ENCODE measurements at places on chromosomes 4 and X.

- DNase-seq, result no peak
Measured at GRCh38 chr4:167177925-167178324, 56.4 kb downstream of the SPOCK3 start.

DNA sequence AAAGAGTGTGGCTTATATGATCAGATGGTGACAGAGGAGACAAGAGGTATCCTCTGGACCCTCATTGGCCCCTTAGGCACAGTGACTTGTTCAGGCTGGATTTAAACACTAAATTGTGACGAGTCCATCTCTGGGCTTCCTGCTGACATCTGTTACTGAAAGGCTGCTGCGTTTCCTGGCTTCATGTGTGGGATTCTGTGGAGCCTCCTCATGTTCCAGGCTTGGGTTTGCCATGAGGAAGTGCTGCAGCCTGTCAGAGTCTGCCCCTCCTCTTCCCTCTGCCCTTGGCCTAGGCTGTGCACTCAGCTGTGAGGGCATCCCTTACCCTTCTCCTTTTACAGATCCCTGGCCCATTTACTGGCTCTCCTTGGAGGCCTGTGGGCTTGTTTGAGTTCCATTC lies 159.1 kb upstream of the TTC29 start:
- no peak for DNase-seq

DNA sequence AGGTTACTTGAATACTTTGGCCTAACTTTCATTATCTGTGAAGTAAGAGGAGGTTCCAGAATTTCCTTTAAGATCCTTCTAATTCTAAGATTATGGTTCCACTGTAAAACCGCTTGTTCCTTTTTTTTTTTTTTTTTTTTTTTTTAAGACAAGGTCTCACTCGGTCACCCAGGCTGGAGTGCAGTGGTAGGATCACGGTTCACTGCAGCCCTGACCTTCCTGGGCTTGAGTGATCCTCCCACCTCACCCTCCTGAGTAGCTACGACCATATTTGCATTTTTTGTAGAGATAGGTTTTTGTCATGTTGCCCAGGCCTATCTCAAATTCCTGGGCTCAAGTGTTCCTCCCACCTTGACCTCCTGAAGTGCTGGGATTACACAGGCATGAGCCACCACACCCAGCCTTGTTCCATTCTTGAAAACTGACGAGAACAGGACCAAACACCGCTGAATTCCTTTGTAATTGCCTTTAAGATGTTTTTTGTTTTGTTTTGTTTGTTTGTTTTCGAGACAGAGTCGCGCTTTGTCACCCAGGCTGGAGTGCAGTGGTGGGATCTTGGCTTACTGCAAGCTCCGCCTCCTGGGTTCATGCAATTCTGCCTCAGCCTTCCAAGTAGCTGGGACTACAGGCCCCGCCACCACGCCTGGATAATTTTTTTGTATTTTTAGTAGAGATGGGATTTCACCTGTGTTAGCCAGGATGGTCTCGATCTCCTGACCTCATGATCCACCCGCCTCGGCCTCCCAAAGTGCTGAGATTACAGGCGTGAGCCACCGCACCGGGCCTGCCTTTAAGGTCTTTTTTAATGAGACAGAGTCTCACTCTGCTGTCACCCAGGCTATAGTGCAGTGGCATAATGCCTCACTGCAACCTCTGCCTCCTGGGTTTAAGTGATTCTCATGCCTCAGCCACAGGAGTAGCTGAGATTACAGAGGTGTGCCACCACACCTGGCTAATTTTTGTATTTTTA lies 6.8 kb downstream of the PDS5A start:
- no peak for DNase-seq

DNA sequence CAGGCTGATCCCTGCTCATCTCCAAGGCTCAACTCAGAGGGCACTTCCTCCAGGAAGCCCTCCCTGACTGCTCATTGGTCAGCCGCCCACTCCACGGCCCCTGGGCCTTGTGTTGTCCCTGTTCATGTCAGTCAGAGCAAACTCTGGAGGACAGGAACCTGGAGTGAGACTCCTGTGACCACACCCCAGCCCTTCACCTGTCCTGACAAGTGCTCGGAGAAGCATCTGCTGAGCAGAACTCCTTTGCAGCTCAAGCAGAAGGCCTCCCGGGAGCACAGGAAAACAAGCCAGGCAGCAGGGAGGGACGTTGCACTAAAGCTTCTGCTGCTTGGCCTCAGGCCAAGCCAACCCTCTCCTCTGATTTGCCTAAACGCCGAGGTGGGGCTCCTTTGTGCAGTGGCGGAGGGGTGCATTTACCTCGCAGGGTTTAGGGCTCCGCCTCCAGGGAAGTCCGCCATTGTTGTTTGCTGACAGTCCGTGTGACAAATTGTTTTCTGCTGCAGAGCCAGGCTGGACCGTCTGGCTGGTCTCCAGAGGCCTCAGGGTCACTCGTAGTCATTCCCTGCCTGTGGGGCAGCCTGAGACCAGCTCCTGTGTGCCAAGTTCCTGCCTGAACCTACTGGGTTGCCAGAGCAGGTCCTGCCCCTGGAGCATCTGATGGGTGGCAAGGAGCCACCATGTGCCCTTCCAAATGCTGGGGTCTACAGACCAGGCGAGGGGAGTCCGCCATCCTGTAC lies 61.8 kb downstream of the C4orf50 start:
- no peak for DNase-seq

DNA sequence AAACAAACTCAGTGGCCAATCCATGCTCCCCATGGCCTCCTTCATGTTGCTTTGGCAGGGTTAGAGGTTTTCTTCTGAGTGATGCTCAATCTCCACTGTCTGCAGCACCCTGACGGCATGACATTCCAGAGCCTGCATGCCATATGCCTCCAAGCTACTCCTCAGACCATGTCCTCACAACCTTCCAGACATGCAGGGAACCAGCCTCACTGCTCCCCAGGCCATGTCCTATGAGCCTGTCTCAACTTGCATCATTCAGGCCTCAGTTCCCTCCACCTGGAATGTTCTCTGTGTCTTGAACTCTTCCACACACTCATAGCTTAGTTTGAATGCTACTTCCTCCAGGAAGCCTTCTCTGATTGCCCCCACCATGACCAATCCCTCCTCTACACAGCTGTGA lies 18.8 kb downstream of the PROM1 start:
- no peak for DNase-seq

DNA sequence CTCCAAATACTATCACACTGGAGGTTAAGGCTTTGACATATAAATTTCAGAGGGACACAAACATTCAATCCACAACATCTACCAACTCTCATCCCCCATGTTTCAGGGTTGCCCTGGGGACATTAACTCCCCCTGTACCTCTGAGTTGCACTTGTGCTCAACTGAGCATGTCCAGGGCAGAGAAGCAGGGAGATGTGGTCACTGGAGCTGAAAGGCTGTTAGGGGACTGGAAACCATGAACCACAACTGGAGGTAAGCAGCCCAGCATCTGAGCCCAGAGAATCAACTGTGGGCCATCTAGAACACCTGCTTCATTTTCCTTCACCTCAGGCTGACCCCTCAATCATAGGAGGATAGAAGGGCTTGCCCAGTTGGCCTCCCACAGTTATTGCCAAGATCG lies 641.1 kb downstream of the MID1IP1 start:
- DNase-seq, result no peak

DNA sequence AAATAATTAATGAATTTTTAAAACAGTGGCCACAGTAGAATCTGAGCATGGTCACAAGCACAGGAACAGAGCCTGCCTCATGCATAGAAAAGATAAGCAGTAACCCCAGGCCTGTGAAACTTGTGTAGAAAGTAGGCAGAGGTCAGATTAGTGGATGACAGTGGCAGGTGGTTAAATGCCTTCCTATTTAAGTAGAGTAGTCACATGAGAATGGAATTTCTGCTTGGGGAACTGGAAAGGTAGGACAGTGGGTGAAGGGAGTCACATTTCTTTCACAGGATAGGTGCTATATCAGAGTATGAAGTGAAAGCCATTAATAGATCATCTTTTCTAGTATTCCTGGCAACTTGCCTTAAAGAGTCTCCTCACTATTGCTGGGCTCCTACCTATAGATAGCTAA lies 34.9 kb upstream of the ASB12 start:
- DNase-seq, result no peak

GRCh38 chr4:81314897-81315470 lies 100.0 kb upstream of the PRKG2 start:
- no peak for DNase-seq

- DNase-seq, result no peak
Measured at GRCh38 chrX:47798861-47799260, 37.8 kb upstream of the ZNF81 start.

DNA sequence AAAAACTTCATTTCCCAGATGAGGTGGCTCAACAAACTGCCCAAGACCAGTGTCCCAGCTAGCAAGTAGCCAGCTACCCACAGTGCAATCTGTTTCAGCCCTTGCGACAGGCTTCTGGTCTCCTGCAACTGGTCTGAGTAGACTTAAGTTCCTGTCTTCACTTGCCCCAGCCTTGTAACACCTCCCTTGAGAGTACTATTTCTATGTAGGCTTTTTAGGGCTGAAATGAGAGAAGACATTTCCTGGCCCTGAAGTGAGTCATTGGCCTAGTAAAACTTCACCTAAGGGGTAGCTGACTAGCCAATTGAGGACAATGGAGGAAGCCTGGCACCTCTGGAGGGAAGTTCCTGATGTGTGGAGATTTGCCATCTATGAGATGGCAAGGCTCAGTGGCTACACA lies 80.1 kb upstream of the STIM2 start:
- peak; percentile 64 for DNase-seq

DNA sequence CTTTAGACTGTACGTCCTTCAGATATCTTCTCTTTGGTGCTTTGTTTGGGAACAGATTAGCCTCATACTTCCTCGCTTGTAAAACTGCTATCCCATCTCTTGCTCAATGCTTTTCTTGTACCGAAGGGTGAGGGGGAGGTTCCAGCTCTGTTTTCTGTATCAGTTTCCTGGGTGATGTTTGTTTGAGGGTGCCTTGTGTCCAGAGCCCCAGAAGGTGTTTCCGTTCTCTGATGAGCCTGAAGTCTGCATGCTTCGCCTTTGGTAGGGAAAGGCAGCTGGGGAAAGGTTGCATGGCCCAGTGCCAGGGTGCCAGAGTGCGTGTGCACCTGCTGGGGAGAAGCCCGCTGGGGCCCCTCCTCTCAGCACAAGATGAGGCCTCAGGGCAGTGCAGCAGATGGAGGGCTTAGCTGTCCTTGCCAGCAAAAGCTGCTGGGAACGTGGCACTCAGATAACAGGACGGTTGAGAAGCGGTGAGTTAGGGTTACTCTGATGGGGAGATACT lies 73.7 kb downstream of the TBL1X start:
- no peak for DNase-seq

GRCh38 chr4:145870155-145871020 lies 68.2 kb downstream of the ZNF827 start:
- no peak for DNase-seq

DNA sequence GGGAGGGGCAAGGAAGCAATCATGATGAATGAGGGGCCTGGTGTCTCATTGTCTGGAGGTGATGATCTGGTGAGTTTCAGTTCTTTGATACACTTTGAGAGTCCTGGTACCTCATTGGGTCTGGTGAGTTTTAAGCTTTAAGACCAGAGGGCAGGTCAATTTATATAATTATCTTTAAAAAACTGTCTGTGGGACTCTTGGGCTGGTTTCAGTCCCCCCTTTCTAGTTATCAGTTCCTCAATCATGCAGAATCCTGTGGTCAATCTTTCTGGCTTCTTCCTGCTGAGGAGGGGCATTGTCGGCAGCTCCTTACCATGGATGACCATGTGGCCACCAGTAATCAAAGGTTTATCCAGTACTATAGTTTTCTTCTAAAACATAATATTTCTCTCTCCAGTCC lies 789.1 kb downstream of the PCDH18 start:
- DNase-seq, result no peak

DNA sequence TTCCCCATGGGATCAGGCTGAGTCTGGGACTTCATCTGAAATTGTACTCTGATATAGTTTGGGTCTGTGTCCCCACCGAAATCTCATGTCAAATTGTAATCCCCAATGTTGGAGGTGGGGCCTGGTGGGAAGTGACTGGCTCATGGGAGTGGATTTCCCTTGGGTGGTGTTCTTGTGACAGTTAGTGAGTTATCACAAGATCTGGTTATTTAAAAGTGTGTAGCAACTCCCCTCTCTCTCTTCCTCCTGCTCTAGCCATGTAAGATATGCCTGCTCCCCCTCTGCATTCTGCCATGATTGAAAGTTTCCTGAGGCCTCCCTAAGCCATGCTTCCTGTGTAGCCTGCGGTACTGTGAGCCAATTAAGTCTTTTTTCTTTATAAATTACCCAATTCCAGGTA lies 61.0 kb downstream of the RASGEF1B start:
- no peak for DNase-seq

- DNase-seq, result no peak
Measured at GRCh38 chr4:41110050-41110449, 104.3 kb downstream of the APBB2 start.

GRCh38 chr4:7770224-7771050 lies 169.2 kb downstream of the AFAP1 start:
- no peak for DNase-seq

DNA sequence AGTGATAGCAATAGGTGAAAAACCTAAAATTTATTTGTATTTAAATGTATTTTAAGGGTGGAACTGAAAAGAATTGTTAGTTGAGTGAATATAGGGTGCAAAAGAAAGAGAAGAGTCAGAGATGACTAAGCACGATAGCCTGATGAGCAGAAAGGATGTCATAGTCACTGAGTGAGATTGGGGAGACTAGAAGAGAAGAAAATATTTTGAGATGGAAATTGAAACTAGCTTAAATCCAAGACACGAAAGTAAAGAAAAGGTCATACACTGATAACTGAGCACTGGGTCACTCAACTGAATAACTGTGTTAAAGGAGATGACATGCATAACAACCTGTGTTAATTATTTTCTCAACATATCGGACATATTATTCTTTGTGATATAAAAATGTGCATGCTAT lies 55.5 kb downstream of the SPANXN4 start:
- DNase-seq, result no peak

DNA sequence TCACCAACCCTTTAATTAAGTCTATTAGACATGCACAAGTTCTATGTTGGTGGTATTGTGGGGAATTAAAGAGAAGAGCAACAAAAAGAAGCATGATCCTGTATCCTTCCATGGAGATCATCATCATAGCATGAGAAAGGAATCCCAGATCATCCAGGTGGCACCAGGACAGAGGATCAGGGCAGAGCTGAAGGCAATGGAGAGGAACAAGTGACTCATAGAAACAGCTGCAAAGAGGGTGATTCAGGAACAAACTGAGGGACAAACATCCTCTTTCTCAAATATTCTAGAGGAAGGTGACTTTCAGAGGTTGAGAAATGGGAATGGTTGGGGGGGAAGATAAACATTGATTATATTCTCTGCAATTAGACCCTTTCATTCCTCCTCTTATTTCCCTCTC lies 105.5 kb upstream of the OTUD4 start:
- no peak for DNase-seq

DNA sequence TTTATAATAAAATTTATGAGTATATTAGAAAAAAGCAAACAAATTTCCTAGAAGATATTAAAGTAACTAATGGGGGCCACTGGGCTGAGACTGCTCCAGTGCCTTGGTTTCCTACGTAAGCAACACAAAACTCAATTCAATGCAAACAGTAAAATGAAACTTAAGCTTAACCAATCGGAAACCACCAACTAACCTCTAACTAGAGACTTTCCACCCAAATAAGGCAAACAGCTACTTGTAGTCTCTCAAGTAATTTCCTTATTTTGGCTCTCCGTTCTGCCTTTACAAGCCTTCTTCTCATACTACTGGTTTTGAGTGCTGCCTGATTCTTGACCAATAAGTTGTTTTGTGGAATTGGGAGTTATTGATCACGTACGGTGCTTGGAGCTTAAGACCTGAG lies 167.3 kb upstream of the VEGFC start:
- DNase-seq, result no peak

Measured in T1000 (cell line).